ENCODE measurements at places on chromosomes 3 and 15.

GRCh38 chr3:23607184-23607847 lies 198.4 kb upstream of the UBE2E1 start:
- no peak for DNase-seq

- no peak for DNase-seq
Observed at GRCh38 chr15:91880373-91880772, 26.9 kb downstream of the SLCO3A1 start.

GRCh38 chr3:69009559-69010410 lies 3.7 kb downstream of the EOGT start:
- no peak for DNase-seq

- DNase-seq = no peak
Observed at GRCh38 chr3:62128051-62128450, 245.3 kb downstream of the FEZF2 start.

DNA sequence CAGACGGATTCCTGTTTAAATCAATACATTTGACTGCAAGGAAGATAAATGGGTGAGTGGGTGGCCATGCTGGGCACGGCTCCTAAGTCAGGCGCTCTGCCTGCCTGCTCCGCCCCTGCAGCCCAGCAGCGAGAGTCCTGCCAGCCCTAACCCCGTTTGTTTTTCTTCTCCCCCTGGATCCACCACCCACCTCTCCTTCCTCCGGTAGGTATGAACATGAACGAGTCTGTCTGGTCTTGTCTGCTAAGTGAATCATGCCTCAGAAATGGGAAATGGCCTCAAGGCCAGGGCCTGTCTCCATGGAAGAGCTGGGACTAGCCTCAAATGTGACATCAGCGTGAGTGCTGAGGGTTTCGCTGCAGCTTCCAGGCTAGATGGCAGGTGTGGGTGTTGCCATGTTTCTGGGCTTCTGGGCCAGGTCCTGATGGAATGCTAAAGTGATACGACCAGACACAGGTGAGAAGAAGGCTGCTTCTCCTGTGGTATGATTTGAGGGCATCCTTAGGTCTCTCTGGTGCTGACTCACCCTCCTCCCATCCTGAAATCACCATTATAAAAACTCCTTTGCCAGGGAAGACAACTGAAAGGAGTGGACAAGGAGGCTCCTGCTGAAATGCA lies 5.6 kb upstream of the FEM1B start:
- DNase-seq = no peak

- no peak for DNase-seq
Observed at GRCh38 chr15:50116477-50116876, 2.6 kb downstream of the ATP8B4 start.

DNA sequence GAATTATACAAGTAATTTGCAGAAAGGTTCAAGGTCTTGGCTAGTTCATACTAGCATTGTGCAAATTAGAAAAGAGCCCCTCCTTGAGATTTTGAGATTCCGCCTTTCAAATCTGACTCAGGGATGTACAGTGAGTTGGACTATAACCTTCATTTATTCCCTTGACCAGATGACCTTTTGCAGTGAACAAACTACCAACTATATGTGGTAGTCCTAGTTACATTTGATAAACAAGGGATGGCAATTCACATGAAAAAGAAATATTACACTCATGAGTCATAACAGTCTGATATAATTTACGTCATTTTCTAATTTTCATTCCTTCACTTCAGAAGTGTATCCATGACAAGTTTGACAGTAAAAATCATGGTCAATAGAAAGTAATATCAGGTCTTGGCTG lies 860.4 kb downstream of the ROBO1 start:
- no peak for DNase-seq

- DNase-seq = no peak
Observed at GRCh38 chr3:13007251-13007941, 65.8 kb downstream of the IQSEC1 start.

DNA sequence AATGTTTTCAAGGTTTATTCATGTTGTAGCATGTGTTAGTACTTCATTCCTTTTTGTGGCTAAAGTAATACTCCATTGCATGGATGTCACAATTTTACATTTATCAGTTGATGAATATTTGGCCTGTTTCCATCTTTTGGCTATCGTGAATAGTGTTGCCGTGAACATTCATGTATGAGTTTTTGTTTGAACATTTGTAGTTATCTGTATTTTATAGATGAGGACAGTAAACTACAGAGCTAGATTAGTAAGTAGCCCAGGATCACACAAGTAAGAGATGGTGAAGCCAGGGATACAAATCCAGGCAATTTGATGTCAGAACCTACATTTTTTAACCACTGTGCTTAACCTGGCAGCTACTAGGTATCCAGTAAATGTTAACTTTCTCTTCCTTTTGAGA lies 63.2 kb downstream of the ASTE1 start:
- DNase-seq = no peak

- DNase-seq = no peak
Observed at GRCh38 chr3:141401573-141402475, 33.5 kb downstream of the ZBTB38 start.

GRCh38 chr15:92914103-92914499 lies 14.0 kb downstream of the CHD2 start:
- DNase-seq = no peak

DNA sequence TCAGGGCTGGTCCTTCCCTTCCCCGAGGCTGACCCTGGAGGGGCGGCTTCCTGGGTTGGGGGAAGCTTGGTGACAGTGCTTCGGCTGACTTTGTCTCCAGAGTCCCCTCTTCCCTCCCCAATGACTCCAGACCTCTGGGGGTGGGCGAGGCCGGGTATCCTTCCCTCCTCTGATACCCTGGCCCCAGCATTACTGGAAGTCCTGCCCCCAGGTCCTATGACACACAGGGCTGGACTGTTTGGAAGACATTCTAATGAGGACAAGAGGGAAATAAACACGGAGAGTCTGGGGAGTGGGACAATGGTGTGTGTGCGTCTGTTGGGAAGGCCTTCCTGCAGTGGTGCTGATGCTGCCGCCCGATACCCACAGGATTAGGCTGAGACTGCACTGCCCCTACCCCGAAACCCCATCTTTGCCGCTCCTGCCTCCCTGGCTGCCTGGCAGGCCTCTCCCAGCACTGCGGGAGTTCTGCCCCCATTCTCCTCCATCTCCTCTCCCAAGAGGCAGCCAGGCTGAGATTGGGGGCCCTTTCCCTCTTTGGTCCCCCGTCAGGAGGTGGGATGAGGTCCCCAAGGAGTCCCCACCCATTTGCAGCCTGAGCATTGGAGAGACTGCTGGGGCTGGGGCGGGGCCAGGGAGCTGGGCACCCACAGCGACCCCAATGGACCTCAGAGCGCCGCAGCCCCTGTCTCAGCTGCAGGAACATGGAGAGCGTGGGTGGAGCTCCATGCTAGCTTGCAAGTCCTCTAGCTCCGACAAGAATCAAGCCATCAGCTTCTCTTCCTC lies 29.7 kb upstream of the FBLN2 start:
- DNase-seq = no peak

- no peak for DNase-seq
Observed at GRCh38 chr15:89143503-89144162, 55.4 kb downstream of the ABHD2 start.

All from stimulated activated CD8-positive, alpha-beta memory T cell treated with anti-CD3 and anti-CD28 coated beads, Interleukin-4, amount 100 ng/mL, for 1 hour (primary cell).